ENCODE measurements at places on chromosomes 6 and 20. TPM values are rescaled to one million over a fixed set of nuclear protein-coding genes. Genes with fewer than 3 reads are reported as not detected.

- DNase-seq: no peak
- no peak overlapping the region for H3K4me3 ChIP-seq
- no peaks in the 10 kb centered on the region for H3K36me3 ChIP-seq
- no peak overlapping the region for H3K27ac ChIP-seq
- no peaks in the 10 kb centered on the region for H3K4me1 ChIP-seq
Measured at GRCh38 chr6:119612911-119613381, 263.4 kb upstream of the MAN1A1 start.

GRCh38 chr6:142485256-142485655, 183.4 kb downstream of the ADGRG6 start:
- no peaks in the 10 kb centered on the region for H3K4me1 ChIP-seq
- no peak overlapping the region for H3K4me3 ChIP-seq
- H3K27ac ChIP-seq: no peak overlapping the region
- H3K36me3 ChIP-seq: no peaks in the 10 kb centered on the region

DNA sequence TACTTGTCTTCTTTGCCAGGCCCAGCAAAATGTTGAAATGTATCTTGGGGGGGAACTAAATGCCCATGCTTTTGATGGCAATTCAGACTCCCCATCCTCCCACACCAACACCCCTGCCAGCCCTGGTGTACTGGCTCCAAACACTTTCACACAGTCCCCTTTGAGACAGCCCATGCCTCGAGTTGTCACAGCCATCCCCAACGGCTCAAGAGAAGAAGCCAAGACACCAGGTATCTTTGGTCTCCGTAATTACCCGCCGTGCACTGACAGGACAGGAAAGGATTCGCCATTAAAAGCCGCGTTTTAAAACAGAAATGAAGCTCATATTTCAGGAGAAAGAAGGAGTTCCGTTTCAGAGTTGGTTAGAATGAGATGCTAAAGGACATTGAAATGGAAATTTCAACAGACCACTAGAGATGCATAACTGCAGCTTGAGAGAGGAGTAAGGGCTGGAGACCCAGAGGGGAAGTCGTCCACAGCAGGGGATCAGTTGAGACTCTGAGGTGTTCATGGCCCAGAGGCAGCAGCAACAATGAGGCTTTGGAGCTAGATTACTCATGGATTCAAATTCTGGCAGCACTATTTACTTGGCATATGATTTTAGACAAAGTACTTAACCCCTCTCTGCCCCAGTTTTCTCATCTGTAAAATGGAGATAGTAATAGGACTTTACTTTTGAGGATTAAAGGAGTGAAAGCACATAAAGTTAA, 63.5 kb upstream of the ADGRF1 start:
- no peak overlapping the region for H3K27ac ChIP-seq
- H3K36me3 ChIP-seq: no peaks in the 10 kb centered on the region
- no peaks in the 10 kb centered on the region for H3K4me1 ChIP-seq
- no peak overlapping the region for H3K4me3 ChIP-seq

DNA sequence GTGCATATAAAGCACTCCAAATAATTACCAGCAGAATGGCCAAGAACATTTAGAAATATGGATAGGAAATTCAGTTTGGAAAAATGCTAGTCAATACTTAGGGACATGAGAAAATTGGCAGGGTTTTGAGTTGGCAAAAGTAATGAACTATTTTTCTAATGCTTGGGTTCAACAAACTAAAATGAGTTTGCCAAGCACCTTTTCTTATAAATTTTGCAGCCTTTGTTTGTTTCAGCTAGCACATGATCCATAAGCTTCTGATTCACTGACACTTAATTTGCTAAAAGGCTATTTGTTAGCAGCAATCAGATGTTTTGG, 324.8 kb downstream of the QKI start:
- DNase-seq: no peak
- no peak overlapping the region for H3K4me3 ChIP-seq
- H3K4me1 ChIP-seq: peaks cover 28% of the 10 kb centered on the region
- no peaks in the 10 kb centered on the region for H3K36me3 ChIP-seq
- no peaks in the 10 kb centered on the region for H3K27me3 ChIP-seq

- no peaks in the 10 kb centered on the region for H3K36me3 ChIP-seq
- DNase-seq: no peak
- no peak overlapping the region for H3K4me3 ChIP-seq
- no peaks in the 10 kb centered on the region for H3K27me3 ChIP-seq
- peaks cover 3% of the 10 kb centered on the region for H3K4me1 ChIP-seq
- no peak overlapping the region for H3K27ac ChIP-seq
Measured at GRCh38 chr20:53489528-53489927, 104.1 kb downstream of the ZNF217 start.

DNA sequence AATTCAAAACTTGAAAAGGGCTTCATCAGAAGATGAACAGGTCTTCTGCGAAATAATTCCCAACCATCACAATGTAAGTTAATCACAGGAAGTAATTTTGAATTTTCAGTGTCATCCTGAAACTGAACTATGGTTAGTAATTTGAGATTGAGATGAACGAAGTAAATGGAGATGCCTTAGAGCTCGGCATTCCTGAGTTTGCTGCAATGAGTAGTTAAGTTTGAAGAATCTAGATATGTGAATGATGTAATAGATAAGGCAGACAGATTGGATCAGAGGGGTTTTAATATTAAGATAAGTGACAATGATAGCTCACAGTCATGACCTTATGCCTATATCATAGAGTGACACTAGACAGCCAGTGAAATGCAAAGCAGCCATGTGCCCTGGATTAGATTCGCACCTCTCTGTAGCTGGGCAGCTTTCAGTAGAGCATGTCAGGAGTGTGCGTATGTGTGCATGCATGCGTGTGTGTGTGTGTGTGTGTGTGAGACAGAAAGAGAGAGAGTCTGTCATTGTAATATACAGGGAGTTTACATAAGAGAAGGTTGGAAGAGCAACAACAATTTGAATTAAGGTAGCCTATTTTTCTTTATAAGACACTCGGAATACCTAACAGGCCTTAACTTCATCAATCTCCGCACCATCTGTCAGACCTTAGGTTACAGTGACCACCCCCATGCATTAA, 233.0 kb downstream of the GMPR start:
- H3K27me3 ChIP-seq: no peaks in the 10 kb centered on the region
- peaks cover 24% of the 10 kb centered on the region for H3K4me1 ChIP-seq
- H3K4me3 ChIP-seq: no peak overlapping the region
- DNase-seq: no peak
- H3K27ac ChIP-seq: no peak overlapping the region

- DNase-seq: peak; percentile 45
- no peak overlapping the region for H3K27ac ChIP-seq
- H3K4me3 ChIP-seq: no peak overlapping the region
Measured at GRCh38 chr20:34190679-34191090, 50.5 kb upstream of the ASIP start.

- H3K27me3 ChIP-seq: peaks cover 3% of the 10 kb centered on the region
- no peaks in the 10 kb centered on the region for H3K36me3 ChIP-seq
- H3K27ac ChIP-seq: no peak overlapping the region
- H3K4me1 ChIP-seq: no peaks in the 10 kb centered on the region
- no peak for DNase-seq
Measured at GRCh38 chr20:40323361-40323794, 365.7 kb downstream of the MAFB start.

DNA sequence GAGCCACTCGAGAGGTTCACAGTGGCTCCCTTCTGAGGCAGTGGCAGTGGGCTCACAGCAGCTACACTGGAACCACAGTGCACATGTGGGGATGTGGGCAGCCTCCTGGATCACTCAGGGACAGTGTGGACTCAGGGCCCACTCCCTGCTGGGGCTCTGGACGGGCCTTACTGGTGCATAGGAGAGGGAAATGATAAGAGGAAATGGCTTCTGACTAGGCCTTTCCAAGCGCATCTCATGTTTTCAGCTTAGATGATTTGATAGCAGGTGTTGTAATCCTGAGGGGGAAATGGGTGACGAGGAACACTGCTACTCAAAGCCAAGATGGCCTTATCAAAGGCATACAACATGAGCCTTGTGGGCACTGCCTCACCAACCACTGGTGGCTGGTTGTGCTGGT, 44.0 kb downstream of the PANK2 start:
- H3K27me3 ChIP-seq: no peaks in the 10 kb centered on the region
- H3K4me3 ChIP-seq: peak overlapping the region; percentile 61
- DNase-seq: no peak
- no peaks in the 10 kb centered on the region for H3K36me3 ChIP-seq
- peaks cover 75% of the 10 kb centered on the region for H3K4me1 ChIP-seq

DNA sequence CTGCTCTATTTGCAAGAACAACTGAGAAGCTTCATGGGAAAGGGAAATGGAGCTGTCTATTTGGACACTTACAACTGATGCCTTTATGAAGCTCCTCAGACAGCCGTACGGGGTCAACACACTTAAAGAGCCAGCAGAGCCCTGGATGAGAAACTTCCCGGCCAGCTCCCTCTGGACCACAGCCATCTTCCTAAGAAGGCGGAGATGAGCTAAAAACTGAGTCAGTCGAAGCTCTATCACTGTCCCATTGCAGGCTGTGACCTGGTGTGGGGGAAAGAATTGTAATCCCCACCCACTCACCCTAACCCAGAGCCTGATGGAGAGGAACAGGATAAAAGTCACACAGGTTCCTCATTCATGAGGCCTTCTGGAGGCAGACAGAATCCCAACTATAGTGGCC, 360.4 kb upstream of the JARID2 start:
- H3K4me1 ChIP-seq: peaks cover 61% of the 10 kb centered on the region
- no peaks in the 10 kb centered on the region for H3K36me3 ChIP-seq
- H3K27me3 ChIP-seq: no peaks in the 10 kb centered on the region
- H3K4me3 ChIP-seq: no peak overlapping the region

DNA sequence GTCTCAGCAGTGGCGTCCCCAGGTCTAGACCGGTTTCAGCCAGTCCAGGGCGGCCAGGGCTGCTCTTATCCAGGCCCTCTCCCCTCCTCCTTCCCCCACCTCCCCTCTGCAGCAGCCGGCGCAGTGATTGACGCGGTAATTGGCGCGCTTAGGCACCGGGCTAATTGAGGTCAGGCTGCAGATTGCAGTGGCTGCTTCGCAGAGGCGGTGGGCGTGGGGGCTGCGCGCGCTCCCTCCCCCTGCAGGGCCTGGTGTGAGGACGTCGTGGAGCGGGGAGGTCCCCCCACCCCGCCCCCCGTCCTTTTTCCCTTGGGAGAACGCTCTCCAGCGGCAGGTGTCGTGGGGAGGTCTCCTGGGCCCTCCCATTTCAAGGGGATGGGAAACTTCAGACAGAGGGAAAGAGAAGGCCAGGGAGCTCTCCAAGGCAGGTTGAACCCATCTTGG, 70.4 kb upstream of the BLCAP start:
- no peaks in the 10 kb centered on the region for H3K36me3 ChIP-seq
- no peak for DNase-seq
- H3K27me3 ChIP-seq: peaks cover 80% of the 10 kb centered on the region
- peaks cover 6% of the 10 kb centered on the region for H3K4me1 ChIP-seq

Gene ULBP2
- total RNA-seq: 0.93 TPM

- DNase-seq: no peak
- H3K4me1 ChIP-seq: no peaks in the 10 kb centered on the region
- no peaks in the 10 kb centered on the region for H3K27me3 ChIP-seq
- no peaks in the 10 kb centered on the region for H3K36me3 ChIP-seq
- no peak overlapping the region for H3K4me3 ChIP-seq
Measured at GRCh38 chr6:10081957-10082356, 332.9 kb downstream of the TFAP2A start.

Gene SLC35B2
- total RNA-seq: 20.2 TPM

Gene ZKSCAN4
- total RNA-seq: 3.1 TPM

DNA sequence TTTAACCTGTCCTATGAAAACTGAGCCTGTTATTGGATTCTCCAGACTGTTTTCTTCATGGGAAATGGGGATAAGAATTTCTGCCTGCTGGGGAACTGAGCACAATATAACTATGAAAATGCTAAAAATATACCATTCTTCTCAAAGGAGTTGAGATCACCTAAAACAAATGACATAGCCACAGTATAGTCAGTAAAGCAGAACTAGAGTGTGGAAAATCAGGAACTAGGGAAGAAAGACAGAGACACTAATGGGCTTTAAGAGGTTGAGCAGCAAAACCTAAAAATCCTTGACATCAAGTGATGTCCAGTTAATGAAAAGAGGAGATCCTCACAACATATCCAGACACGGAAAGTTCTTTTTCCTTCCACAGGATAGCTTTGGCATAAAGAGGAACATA, 215.7 kb upstream of the CST7 start:
- no peaks in the 10 kb centered on the region for H3K4me1 ChIP-seq
- peaks cover 11% of the 10 kb centered on the region for H3K27me3 ChIP-seq
- H3K36me3 ChIP-seq: no peaks in the 10 kb centered on the region

Gene NMBR
- not detected for total RNA-seq

- DNase-seq: no peak
- no peak overlapping the region for H3K4me3 ChIP-seq
- H3K27me3 ChIP-seq: no peaks in the 10 kb centered on the region
- H3K36me3 ChIP-seq: no peaks in the 10 kb centered on the region
- H3K4me1 ChIP-seq: no peaks in the 10 kb centered on the region
Measured at GRCh38 chr6:37230104-37230503, 27.5 kb upstream of the TBC1D22B start.

Gene ADTRP
- total RNA-seq: 0.33 TPM

Gene GABBR1
- 19.3 TPM for total RNA-seq

DNA sequence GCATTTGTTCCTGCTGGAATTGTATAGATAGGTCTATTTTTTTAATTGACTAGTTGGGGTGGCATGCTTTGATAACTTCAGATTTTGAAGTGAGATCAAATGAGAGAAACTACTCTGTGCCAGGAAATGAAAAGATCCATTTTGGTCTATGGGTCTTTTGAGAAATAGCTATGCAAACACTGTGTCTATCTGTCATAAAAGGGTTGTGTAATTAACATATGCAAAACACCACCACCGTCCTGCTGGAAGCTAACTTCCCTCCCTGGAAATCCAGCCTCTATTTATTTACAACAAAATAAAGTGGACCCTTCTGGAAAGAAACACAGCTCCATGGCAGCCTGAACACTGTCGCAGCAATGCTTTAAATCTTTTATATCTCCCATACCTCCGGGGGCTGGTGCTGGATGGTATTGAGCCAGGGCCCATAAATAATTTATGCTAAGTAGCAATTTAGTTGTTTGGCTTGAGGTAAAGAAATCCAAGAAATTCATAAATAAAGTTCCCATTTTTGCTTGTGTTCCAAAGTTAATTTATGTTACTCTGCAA, 244.2 kb upstream of the POU3F2 start:
- H3K4me3 ChIP-seq: no peak overlapping the region
- no peak overlapping the region for H3K27ac ChIP-seq
- DNase-seq: no peak
- H3K36me3 ChIP-seq: no peaks in the 10 kb centered on the region
- no peaks in the 10 kb centered on the region for H3K4me1 ChIP-seq

- no peaks in the 10 kb centered on the region for H3K27me3 ChIP-seq
- no peak overlapping the region for H3K27ac ChIP-seq
- no peaks in the 10 kb centered on the region for H3K36me3 ChIP-seq
- no peak for DNase-seq
- H3K4me3 ChIP-seq: no peak overlapping the region
- H3K4me1 ChIP-seq: peaks cover 44% of the 10 kb centered on the region
Measured at GRCh38 chr6:33595001-33595846, 15.1 kb upstream of the BAK1 start.

Gene AHCY
- 66.2 TPM for total RNA-seq

GRCh38 chr6:132410830-132411229, 9.6 kb upstream of the MOXD1 start:
- H3K4me1 ChIP-seq: no peaks in the 10 kb centered on the region
- H3K36me3 ChIP-seq: no peaks in the 10 kb centered on the region
- H3K4me3 ChIP-seq: no peak overlapping the region
